Lung microvascular endothelial cell (primary cell): ENCODE measurements at places on chromosomes 6 and 20. TPM values are rescaled to one million over a fixed set of nuclear protein-coding genes. Genes with fewer than 3 reads are reported as not detected.

Gene RAB22A
- 8.3 and 10.9 TPM in 2 replicates for total RNA-seq

Gene C6orf15
- not detected in 2 replicates for total RNA-seq

Gene CLIC5
- total RNA-seq: under 0.01 TPM in 1 of 2 replicates, not detected in the other

Gene SYS1
- 15.9 and 28.4 TPM in 2 replicates for total RNA-seq

Gene BEND3
- total RNA-seq: 1.3 and 2.6 TPM in 2 replicates

Gene SASH1
- 54.7 and 116 TPM in 2 replicates for total RNA-seq

Gene OR14J1
- not detected in 2 replicates for total RNA-seq

Gene SPATA25
- 0.44 and 0.79 TPM in 2 replicates for total RNA-seq

Gene ZNF335
- 4.4 and 8.9 TPM in 2 replicates for total RNA-seq

Gene SLC22A16
- not detected in 2 replicates for total RNA-seq

Gene KCNQ5
- total RNA-seq: under 0.01 TPM in 1 of 2 replicates, not detected in the other

Gene ATG5
- 52.7 and 53.6 TPM in 2 replicates for total RNA-seq

Gene LHFPL5
- not detected in 2 replicates for total RNA-seq
